ENCODE measurements at places on chromosomes 3 and 15. TPM values are rescaled to one million over a fixed set of nuclear protein-coding genes. Genes with fewer than 3 reads are reported as not detected.

The SERPINI2 gene
- total RNA-seq = not detected

DNA sequence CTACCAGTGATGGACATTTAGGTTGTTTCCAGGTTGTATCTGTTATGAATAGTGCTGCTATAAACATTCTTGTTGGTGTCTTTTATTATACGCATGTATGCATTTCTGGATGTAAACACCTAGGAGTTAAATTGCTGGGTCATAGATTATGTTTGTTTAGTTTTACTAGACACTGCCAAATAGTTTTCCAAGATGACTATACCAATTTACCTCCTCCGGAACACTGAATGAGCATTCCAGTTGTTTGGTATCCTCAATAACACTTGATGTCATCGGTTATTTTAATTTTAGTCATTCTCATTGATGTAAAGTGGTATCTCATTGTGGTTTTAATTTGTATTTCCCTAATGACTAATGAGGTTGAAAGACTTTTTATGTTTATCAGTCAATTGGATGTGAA, 36.6 kb upstream of the ARID3B start:
- no peak for DNase-seq

GRCh38 chr3:162810776-162811175, 1314.2 kb downstream of the OTOL1 start:
- no peak for DNase-seq

DNA sequence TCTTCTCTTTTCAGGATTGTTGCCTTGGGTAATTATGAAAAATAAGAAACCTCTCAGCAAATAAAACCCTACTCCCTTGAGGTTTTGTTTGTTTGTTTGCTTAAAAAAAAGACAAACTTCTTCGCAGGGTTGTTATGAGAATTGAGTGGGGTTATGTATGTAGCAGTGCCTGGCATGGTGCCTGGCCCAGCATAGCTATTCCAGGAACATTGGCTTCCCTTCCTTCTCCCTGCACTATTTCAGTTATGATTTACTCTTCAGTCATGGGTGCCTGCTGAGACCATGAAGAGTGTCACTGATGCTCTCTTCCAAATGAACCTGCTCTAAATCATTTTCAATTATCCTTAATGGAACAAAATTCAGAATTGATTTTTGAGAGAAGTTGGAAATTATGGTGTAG, 283.5 kb upstream of the ROPN1 start:
- DNase-seq = peak; percentile 69

- DNase-seq = no peak
Measured at GRCh38 chr3:125280668-125281361, 68.3 kb upstream of the SLC12A8 start.

DNA sequence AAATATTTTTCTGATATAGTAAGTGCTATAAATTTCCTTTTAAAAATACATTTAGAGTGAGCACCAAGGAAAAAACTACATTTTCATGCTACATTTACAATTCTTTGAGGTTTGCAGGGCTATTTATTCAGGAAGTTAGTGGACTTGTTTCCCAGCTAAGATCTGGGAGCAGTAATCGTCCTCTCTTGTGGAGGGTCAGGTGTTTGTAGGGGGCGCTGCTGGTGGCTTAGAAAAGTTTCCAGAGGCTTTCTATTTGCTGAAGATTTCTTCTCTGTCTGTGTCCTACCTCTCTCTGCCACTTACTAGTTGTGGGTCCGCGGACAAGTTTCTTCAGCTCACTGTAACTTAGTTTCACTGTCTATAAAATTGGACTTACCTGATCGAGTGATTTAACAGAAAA, 163.9 kb downstream of the PEX5L start:
- DNase-seq = no peak

DNA sequence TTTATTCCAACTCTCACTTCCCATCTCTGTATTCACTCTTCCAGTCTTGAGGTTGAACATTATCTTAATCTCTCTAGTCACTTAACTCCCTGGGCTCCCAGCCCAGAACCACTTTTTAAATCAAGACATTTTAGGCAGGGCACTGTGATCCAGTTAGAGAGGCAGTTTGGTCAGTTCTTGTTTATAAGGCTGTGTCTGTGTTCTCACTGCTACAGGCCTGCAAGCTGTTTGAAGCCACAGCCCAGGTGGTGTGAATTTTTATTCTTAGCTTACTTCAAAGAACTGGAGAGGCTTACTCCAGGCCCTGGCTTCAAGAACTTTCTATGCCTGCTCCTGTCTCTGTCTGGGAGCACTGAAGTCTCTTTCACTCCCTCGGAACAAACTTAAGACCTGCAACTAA, 906.1 kb downstream of the CADM2 start:
- no peak for DNase-seq
